ENCODE measurements at places on chromosomes 1 and 21.
A peak's percentile ranks its signal among the peaks of the same experiment; 100 is the strongest.

DNA sequence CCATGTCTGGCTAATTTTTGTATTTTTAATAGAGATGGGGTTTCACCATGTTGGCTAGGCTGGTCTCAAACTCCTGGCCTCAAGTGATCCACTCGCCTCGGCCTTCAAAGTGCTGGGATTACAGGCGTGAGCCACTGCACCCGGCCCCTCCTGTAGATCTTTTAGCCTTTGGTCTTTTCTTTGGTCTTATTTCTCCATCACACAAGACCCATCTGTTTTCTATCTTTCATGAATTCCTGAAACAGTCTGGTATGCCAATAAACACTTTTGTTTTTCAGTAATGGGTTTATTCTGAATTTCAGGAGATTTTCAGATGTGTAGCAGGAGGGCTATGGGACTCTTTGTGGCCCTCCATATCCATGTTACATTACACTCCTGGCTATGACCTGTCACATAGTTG lies 23.2 kb downstream of the ERRFI1 start:
- H3K27me3 ChIP-seq, result no peaks in the 10 kb centered on the region
- no peaks in the 10 kb centered on the region for H3K36me3 ChIP-seq
- H3K27ac ChIP-seq, result no peak overlapping the region
- H3K4me1 ChIP-seq, result peaks cover 18% of the 10 kb centered on the region
- no peak for DNase-seq

DNA sequence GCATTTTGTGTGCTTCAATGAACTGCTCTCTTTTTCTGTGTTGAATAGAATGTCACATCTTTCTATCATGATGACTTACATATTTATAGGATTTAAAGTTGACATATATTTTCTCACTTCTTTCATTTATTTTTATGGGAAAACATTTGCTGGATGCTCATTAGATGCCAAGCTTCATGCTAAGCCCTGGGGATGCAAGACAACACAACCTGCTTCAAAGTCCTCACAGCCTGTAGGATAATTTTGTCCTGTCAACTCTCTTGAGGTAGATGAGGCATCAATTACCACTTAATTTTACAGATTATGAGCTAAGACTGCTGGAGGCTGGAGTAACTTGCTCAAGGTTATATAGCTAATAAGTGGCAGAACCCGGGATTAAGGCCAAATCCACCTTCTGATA lies 264.3 kb downstream of the GRIK1 start:
- H3K27me3 ChIP-seq, result no peaks in the 10 kb centered on the region
- DNase-seq, result no peak
- no peak overlapping the region for H3K4me3 ChIP-seq
- no peaks in the 10 kb centered on the region for H3K4me1 ChIP-seq
- H3K27ac ChIP-seq, result no peak overlapping the region

GRCh38 chr1:159896546-159896930 lies 3.4 kb downstream of the CFAP45 start:
- no peak overlapping the region for H3K27ac ChIP-seq
- H3K27me3 ChIP-seq, result no peaks in the 10 kb centered on the region
- peaks cover 11% of the 10 kb centered on the region for H3K4me1 ChIP-seq
- H3K4me3 ChIP-seq, result no peak overlapping the region
- H3K36me3 ChIP-seq, result no peaks in the 10 kb centered on the region

GRCh38 chr1:66460776-66461175 lies 73.2 kb upstream of the SGIP1 start:
- no peak overlapping the region for H3K4me3 ChIP-seq
- H3K27ac ChIP-seq, result no peak overlapping the region
- H3K36me3 ChIP-seq, result no peaks in the 10 kb centered on the region
- peak; percentile 76 for DNase-seq

DNA sequence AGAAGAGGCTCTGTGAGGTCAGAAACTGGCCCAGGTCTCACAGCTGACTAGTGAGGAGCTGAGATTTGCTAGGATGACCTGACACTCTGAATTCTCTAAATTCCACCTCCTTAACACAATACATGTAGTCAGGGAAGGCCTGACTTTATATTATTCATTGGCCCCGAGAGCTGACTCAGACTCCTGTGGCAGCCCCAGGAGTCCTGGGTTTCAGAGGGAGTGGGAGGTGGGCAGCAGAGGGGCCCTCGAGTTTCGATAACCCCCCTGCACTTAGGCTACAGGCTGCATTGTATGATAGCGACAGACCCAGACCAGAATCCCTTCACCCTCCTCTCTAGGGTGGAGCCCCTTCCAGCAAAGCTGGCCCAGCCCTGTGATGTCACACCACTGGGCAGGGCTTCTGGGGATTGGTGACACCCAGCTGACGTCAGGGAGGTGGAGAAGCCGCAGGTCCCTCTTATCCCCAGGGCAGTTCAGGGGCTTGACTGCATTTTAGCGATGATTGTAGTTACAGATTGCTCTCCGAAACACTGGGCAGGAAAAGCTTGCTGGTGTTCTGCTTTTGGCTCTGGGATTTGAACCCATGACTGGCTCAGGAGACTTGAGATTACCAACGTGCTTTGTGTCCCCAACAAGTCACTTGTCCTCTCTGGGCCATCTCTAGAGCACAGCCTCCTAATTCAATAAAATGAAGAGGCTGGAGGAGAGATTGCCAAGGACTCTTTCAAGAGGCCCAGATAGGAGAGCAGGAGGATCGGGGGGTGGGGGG lies 17.0 kb upstream of the GPR37L1 start:
- H3K36me3 ChIP-seq, result no peaks in the 10 kb centered on the region
- DNase-seq, result peak; percentile 76
- no peaks in the 10 kb centered on the region for H3K27me3 ChIP-seq
- H3K4me3 ChIP-seq, result no peak overlapping the region

- no peaks in the 10 kb centered on the region for H3K36me3 ChIP-seq
- no peaks in the 10 kb centered on the region for H3K27me3 ChIP-seq
- no peak overlapping the region for H3K27ac ChIP-seq
- no peak for DNase-seq
Measured at GRCh38 chr1:1421907-1422464, 910 bp upstream of the ANKRD65 start.

DNA sequence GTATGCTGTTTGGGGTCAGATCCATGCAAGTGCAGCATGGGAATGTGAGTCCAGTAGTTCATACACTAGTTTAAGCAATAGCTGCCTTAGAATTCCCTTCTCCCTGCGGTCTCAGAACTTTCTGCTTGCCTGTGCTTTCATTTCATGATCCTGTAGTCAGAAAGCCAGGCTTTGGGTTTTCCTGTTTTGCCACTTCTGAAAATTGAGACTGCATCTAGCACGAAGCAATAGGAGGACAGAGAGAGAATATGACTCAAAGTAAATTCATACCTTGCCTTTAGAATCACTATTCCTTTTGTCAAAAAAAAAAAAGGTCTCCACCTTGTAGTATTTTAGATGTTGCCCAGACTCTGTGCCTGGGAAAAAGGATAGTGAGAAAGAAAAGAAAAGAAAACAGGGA lies 161.2 kb upstream of the SNX7 start:
- H3K27ac ChIP-seq, result no peak overlapping the region
- no peaks in the 10 kb centered on the region for H3K27me3 ChIP-seq
- no peak for DNase-seq
- H3K36me3 ChIP-seq, result no peaks in the 10 kb centered on the region

GRCh38 chr1:14946011-14946359 lies 207.6 kb upstream of the TMEM51 start:
- no peaks in the 10 kb centered on the region for H3K27me3 ChIP-seq
- peaks cover 55% of the 10 kb centered on the region for H3K4me1 ChIP-seq
- DNase-seq, result no peak
- peak overlapping the region; percentile 91 for H3K27ac ChIP-seq
- peak overlapping the region; percentile 41 for H3K4me3 ChIP-seq

GRCh38 chr1:61439234-61439633 lies 285.7 kb downstream of the TM2D1 start:
- H3K36me3 ChIP-seq, result no peaks in the 10 kb centered on the region
- H3K4me1 ChIP-seq, result no peaks in the 10 kb centered on the region
- H3K4me3 ChIP-seq, result no peak overlapping the region
- H3K27ac ChIP-seq, result no peak overlapping the region
- H3K27me3 ChIP-seq, result no peaks in the 10 kb centered on the region
- DNase-seq, result no peak

- no peak overlapping the region for H3K27ac ChIP-seq
- no peaks in the 10 kb centered on the region for H3K36me3 ChIP-seq
- no peaks in the 10 kb centered on the region for H3K27me3 ChIP-seq
- no peaks in the 10 kb centered on the region for H3K4me1 ChIP-seq
- H3K4me3 ChIP-seq, result no peak overlapping the region
Measured at GRCh38 chr21:29689753-29690152, 250.0 kb downstream of the GRIK1 start.

- H3K27ac ChIP-seq, result no peak overlapping the region
- peaks cover 4% of the 10 kb centered on the region for H3K4me1 ChIP-seq
- no peaks in the 10 kb centered on the region for H3K27me3 ChIP-seq
- no peaks in the 10 kb centered on the region for H3K36me3 ChIP-seq
Measured at GRCh38 chr21:41357546-41357945, 4.3 kb upstream of the MX2 start.

DNA sequence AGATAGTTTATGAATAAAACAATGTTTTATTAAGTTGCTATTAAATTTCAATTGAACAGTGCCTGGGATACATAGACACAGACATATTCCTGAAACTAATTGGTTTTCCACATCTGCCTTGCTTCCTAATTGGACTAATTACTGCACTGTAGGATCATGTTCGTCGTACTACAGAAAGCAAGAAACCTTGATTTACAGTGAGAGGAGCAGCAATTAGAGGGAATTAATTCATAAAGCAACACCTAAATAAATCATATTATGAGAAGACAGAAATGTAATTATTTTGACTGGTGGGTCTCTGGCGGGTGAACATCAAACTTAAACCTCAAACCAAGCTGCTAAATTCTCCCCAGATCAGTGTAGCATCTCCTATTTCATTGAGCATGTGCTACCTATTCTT lies 124.6 kb upstream of the CAMK1G start:
- no peak for DNase-seq
- H3K36me3 ChIP-seq, result no peaks in the 10 kb centered on the region
- H3K27ac ChIP-seq, result no peak overlapping the region
- no peaks in the 10 kb centered on the region for H3K27me3 ChIP-seq

DNA sequence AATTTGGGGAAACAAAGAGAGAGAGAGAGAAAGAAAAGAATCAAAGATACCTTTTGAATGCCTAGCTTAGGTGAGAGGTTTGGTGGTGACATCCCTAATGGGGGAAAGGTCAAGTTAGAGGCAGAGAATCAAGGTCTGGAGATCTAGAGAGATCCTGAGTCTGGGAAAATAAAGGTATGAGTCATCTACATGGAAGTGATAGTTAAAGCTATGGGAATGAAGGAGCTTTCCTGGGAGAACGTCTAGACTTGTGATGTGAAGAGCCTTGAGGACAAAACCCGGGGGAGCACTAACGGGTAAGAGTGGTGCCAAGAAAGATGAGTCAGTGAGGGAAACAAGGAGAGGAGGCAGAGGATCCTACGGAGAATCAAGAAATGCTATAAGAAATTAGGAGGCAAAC lies 110.8 kb upstream of the RUNX1 start:
- no peaks in the 10 kb centered on the region for H3K27me3 ChIP-seq
- H3K27ac ChIP-seq, result peak overlapping the region; percentile 83
- H3K4me1 ChIP-seq, result peaks cover 11% of the 10 kb centered on the region
- no peaks in the 10 kb centered on the region for H3K36me3 ChIP-seq

DNA sequence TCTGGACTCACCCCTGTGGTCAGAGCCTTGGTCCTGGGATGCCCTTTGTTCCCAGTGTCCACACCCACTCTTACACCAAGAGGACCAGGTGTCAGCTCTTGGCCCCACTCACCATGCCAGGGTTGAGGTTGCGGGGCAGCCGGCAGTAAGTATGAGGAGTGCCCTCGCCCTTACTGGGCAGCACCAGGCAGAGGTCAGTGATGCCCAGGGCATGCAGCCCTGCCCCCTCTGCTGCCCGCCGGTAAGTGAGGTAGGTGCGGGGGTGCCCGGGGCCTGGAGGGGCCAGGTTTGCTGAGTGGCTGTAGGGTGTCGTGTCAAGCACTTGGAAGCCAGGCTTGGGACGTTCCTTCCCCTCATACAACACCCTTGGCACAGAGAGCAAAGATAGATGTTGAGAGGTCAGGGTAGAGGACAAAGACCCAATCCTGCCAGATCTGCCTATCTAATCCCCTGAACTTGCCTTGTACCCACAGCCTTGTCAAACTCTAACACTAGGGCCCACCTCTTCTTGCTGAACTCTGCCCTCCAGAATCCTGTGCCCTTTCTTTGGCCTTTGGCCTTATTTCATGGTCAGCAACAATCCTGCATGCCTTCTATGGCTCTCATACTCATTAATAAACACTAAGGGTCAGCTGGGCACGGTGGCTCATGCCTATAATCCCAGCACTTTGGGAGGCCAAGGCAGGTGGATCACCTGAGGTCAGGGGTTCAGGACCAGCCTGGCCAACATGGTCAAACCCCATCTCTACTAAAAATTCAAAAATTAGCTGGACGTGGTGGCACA lies 3.6 kb downstream of the DENND4B start:
- peaks cover 9% of the 10 kb centered on the region for H3K4me1 ChIP-seq

- no peak overlapping the region for H3K27ac ChIP-seq
- no peaks in the 10 kb centered on the region for H3K4me1 ChIP-seq
- no peak for DNase-seq
Measured at GRCh38 chr1:241202401-241202800, 154.6 kb downstream of the RGS7 start.

DNA sequence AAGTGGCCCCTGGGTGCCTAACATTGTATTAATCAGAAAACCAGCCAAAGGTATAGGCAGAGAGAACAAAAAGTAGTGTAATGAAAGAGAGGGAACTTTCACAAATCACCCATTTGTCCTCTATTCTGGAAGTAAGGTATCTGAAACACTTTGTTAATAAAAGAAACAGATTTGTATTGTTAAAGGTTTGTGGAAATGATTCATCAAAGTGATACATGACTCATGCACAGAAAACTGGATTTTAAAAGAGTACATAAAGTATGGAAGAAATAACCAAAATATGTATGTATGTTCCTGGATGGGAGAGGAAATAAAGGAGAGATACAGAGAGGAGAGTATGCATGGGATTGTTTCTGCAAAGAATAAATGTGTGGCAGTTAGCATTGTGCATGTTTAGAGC lies 126.8 kb downstream of the RGS21 start:
- no peaks in the 10 kb centered on the region for H3K36me3 ChIP-seq
- peaks cover 18% of the 10 kb centered on the region for H3K4me1 ChIP-seq
- H3K27me3 ChIP-seq, result no peaks in the 10 kb centered on the region
- H3K27ac ChIP-seq, result no peak overlapping the region
- no peak overlapping the region for H3K4me3 ChIP-seq

DNA sequence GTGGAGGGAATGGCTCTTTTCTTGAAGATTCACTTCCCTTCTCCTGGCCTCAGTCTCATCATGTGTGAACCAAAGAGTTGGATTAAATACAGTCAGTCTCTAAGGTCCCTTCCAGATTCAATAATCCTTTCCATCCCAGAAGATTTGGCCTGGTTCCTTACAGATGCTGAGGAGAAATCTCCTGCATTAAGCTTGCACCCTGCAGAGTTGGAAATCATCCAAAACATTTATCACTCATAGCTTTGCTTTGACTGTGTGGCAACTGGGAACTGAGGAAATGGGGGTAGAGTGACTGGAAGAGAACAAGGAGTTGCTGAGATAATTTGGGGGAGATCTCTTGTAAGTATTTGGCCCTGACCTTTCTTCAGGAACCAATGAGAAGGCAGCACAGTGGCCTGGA lies 220.5 kb upstream of the SGIP1 start:
- H3K27ac ChIP-seq, result no peak overlapping the region
- DNase-seq, result no peak
- no peaks in the 10 kb centered on the region for H3K36me3 ChIP-seq
- no peaks in the 10 kb centered on the region for H3K27me3 ChIP-seq
- H3K4me1 ChIP-seq, result peaks cover 5% of the 10 kb centered on the region
- no peak overlapping the region for H3K4me3 ChIP-seq

GRCh38 chr1:8317647-8318381 lies at the start of gene SLC45A1:
TSS of gene SLC45A1 (plus strand) at chr1:8318114. CDS start at chr1:8324330, 6,216 bp downstream.
- peaks cover 6% of the 10 kb centered on the region for H3K27me3 ChIP-seq
- peak within 1 kb of the TSS; percentile 66 for H3K4me3 ChIP-seq
- no peak within 1 kb of the TSS for H3K27ac ChIP-seq
- H3K4me1 ChIP-seq, result peaks cover 14% of the 10 kb centered on the region
- H3K36me3 ChIP-seq, result no peaks in the 10 kb centered on the region
- peak; percentile 39 for DNase-seq

Measured in astrocyte (in vitro differentiated cells and primary cell).